ENCODE measurements at places on chromosomes 1 and 21. TPM values are rescaled to one million over a fixed set of nuclear protein-coding genes. Genes with fewer than 3 reads are reported as not detected.

GRCh38 chr1:229086686-229087085 lies 184.2 kb upstream of the RAB4A start:
- no peaks in the 10 kb centered on the region for H3K27me3 ChIP-seq
- no peak overlapping the region for H3K4me3 ChIP-seq
- peaks cover 11% of the 10 kb centered on the region for H3K4me1 ChIP-seq
- peaks cover 1% of the 10 kb centered on the region for H3K36me3 ChIP-seq

GRCh38 chr1:69737527-69738185 lies 169.9 kb downstream of the LRRC7 start:
- no peaks in the 10 kb centered on the region for H3K27me3 ChIP-seq
- peaks cover 7% of the 10 kb centered on the region for H3K36me3 ChIP-seq
- H3K4me1 ChIP-seq, result peaks cover 23% of the 10 kb centered on the region
- H3K27ac ChIP-seq, result peak overlapping the region; percentile 63

MROH9 gene
- total RNA-seq, result not detected

OR2L8 gene
- total RNA-seq, result not detected

GRCh38 chr1:14350197-14350596 lies 248.3 kb upstream of the KAZN start:
- H3K4me3 ChIP-seq, result no peak overlapping the region
- no peak for DNase-seq
- H3K4me1 ChIP-seq, result no peaks in the 10 kb centered on the region
- H3K27me3 ChIP-seq, result peaks cover 2% of the 10 kb centered on the region

DNA sequence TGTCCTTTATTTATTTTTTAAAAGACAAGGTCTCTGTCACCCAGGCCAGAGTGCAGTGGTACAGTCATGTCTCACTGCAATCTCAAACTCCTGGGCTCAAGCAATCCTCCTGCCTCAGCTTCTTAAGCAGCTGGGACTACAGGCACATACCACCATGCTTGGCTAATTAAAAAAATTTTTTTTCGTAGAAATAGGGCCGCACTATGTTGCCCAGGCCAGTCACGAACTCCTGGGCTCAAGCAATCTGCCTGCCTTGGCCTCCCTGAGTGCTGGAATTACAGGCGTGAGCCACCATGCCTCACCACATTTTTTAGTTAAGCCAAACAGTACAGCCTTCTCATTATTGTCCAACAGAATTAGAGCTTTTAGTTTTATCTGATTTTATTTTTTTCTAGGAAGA lies 7.4 kb upstream of the ADAR start:
- H3K36me3 ChIP-seq, result no peaks in the 10 kb centered on the region
- H3K4me1 ChIP-seq, result peaks cover 12% of the 10 kb centered on the region
- H3K4me3 ChIP-seq, result no peak overlapping the region
- no peaks in the 10 kb centered on the region for H3K27me3 ChIP-seq
- H3K27ac ChIP-seq, result no peak overlapping the region

UMODL1 gene
- total RNA-seq, result not detected

DNA sequence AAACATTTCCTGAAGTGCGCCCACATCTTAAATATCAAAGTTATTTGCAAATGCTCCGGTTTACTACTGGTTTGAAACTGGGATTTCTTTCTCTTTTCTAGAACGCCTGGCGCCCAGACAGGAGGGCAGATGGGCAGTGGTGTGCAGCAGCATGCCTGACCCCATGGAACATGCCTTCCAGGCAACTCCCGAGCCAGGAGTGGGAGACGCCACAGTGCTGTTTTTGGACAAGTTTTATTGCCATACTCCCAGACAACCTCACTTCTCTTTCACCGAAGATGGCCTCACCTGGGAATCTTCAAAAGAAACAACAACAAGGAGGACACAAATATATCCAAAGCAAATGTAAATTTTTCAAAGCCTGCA lies 21.5 kb downstream of the UBE2G2 start:
- H3K4me3 ChIP-seq, result peak overlapping the region; percentile 33
- no peak for DNase-seq
- H3K27ac ChIP-seq, result peak overlapping the region; percentile 95
- peaks cover 12% of the 10 kb centered on the region for H3K36me3 ChIP-seq
- H3K27me3 ChIP-seq, result no peaks in the 10 kb centered on the region
- H3K4me1 ChIP-seq, result peaks cover 27% of the 10 kb centered on the region

CNTN2 gene
- total RNA-seq, result not detected

FAM151A gene
- total RNA-seq, result not detected

PPFIA4 gene
- 0.87 TPM for total RNA-seq

RAB42 gene
- total RNA-seq, result 2.1 TPM

DNA sequence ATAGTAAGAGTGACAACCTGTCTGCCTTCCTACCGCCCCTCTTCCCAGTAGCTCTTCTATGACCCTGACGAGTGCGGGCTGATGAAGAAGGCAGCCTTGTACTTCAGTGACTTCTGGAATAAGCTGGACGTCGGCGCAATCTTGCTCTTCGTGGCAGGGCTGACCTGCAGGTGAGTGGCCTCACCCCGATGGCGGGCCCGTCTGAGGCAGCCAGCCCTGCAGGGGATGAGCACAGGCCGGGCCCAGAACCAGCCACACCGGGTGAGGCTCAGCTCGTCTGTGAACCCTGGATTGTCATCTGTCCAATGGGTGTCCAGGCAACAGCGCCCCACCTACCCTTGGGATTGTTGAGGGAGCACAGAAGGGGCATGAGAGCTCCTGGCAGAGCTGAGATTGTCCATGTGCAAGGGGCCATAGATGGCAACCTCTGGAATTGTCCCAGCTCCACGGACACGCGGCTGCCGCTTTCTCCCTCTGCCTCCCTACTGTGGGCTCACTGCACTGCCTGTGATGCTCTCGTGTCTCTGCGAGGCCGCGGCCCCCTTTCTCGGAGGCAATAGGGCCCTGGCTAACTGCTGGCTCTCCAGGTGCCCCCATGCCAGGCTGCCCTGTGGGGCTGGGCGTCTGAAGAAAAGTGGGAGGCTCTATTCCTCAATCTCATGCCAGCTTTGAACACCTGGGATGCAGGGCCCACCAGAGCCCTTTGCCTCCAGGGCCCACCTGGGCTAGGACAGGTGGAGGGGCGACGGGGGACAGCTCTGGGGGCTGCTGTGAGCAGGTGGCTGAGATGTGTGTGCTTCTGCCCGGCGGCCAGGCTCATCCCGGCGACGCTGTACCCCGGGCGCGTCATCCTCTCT lies 50.0 kb upstream of the LRRC3 start:
- H3K4me3 ChIP-seq, result no peak overlapping the region
- H3K36me3 ChIP-seq, result peaks cover 2% of the 10 kb centered on the region
- peaks cover 3% of the 10 kb centered on the region for H3K27me3 ChIP-seq
- no peaks in the 10 kb centered on the region for H3K4me1 ChIP-seq

BEND5 gene
- total RNA-seq, result 23.9 TPM

PTGFR gene
- not detected for total RNA-seq

FCAMR gene
- total RNA-seq, result not detected

DNA sequence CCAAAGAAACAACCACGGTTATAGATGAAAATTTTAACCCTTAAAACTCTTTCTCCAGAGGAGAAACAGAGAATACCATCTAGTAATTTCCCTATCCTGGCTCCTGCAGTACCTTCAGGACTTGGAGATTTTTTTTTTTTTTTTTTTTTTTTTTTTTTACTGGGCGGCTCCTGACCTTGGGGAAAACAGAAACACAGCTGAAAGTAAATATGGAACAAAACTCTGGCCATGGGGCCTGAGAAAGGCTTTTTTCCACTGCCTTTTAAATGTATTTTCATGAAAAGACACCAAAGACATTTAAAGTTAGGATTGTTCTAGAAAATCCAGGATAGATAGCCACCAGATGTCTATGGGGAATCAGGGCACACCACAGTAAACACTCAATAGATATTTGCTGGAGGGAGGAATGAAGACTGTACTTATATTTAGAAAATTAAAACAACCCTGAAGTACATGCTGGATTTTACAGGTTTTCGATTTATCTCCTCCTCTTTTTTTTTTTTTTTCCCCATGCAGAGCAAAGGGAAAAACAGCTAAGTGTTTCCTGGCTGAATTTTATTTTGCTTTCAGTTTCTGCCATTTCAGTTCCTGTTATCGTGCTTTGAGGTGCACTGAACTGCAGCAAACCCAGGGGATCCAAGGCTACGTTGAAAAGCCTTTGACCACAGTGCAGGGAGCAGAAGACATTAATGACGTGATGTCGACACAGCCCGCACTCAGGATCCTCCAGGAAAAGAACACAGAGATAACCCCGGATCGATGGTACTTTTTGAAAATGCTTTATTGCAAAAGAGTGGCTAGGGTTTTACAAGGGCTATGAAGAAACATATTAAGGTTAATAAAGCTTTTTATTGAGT lies 35.7 kb upstream of the CNN3 start:
- no peak for DNase-seq
- no peaks in the 10 kb centered on the region for H3K27me3 ChIP-seq
- no peak overlapping the region for H3K4me3 ChIP-seq
- H3K27ac ChIP-seq, result peak overlapping the region; percentile 5
- no peaks in the 10 kb centered on the region for H3K36me3 ChIP-seq

CA6 gene
- not detected for total RNA-seq

TSPEAR gene
- not detected for total RNA-seq

TRAF5 gene
- total RNA-seq, result 4.5 TPM

DNA sequence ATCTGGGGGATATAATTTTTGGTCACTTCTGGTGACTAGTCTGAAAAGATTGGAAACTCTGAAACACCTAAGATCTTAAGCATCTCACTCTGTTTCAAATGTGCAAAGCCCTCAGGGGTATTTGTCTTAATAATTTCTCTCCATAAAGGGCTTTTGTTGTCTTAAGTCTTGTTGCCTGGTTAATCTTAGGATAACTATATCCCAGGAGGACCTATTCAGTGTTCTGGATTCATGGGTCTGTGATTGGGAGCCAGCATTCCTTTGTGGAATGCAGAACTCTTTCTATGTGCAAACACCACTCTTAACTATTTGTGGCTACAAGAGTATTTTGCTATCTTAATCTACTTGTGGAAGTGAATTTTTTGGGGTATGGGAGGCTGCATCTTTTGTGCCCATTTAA lies 1573.0 kb upstream of the PRMT6 start:
- DNase-seq, result no peak
- H3K27me3 ChIP-seq, result no peaks in the 10 kb centered on the region

- H3K27ac ChIP-seq, result no peak overlapping the region
- no peaks in the 10 kb centered on the region for H3K27me3 ChIP-seq
- DNase-seq, result no peak
These were observed 7.9 kb downstream of the S100A10 start for GRCh38 chr1:151985768-151986167.

GRCh38 chr1:227896710-227897655 lies 50.7 kb downstream of the WNT9A start:
- no peaks in the 10 kb centered on the region for H3K36me3 ChIP-seq
- no peak for DNase-seq
- H3K4me1 ChIP-seq, result peaks cover 1% of the 10 kb centered on the region
- H3K4me3 ChIP-seq, result no peak overlapping the region

- H3K4me1 ChIP-seq, result no peaks in the 10 kb centered on the region
- no peak for DNase-seq
- H3K4me3 ChIP-seq, result no peak overlapping the region
- H3K27ac ChIP-seq, result no peak overlapping the region
These were observed 177.6 kb upstream of the OLFM3 start for GRCh38 chr1:102174259-102174863.

DNA sequence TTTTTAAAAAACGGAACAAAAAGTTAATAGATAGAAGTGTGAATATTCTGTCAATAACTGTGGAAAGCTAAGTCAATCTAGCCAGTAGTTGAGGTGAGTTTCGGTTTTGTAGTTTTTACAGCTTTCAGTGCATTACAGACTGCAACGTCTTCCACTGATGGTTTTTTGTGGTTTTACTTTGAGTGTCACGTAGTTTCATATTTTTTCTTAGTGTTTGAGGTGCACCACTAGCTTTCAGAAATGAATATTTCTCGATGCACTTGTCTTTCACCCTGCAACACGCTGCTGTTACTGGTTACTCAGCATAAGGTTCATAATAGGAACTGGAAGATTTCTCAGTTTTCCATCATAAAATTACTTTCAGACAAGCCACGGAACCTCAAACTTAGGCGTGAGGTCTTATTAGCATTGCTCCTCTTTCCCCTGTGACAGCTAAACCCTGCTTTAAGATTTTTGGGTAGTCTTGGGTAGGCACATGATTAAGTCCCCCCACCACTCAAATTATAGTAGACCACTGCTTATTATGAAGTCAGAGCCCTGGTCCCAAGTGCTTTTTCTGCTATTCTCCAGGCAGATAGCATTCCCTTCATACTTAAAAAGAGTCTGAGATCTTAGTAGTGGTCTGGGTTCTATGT lies 1412.7 kb downstream of the KCNT2 start:
- no peak overlapping the region for H3K27ac ChIP-seq
- H3K27me3 ChIP-seq, result no peaks in the 10 kb centered on the region
- no peaks in the 10 kb centered on the region for H3K36me3 ChIP-seq
- H3K4me3 ChIP-seq, result no peak overlapping the region
- DNase-seq, result no peak

- no peak for DNase-seq
- H3K36me3 ChIP-seq, result peaks cover 5% of the 10 kb centered on the region
- H3K4me3 ChIP-seq, result no peak overlapping the region
These were observed 68.5 kb downstream of the TMEM200B start for GRCh38 chr1:29055160-29055559.

LAMC2 gene
- 4.5 TPM for total RNA-seq

- no peaks in the 10 kb centered on the region for H3K4me1 ChIP-seq
- no peak overlapping the region for H3K4me3 ChIP-seq
- no peak overlapping the region for H3K27ac ChIP-seq
- no peaks in the 10 kb centered on the region for H3K27me3 ChIP-seq
- peaks cover 52% of the 10 kb centered on the region for H3K36me3 ChIP-seq
- no peak for DNase-seq
These were observed 16.7 kb downstream of the KDM4A start for GRCh38 chr1:43666608-43667007.

GRCh38 chr21:42809577-42810475 lies 69.5 kb downstream of the WDR4 start:
- no peak overlapping the region for H3K4me3 ChIP-seq
- no peaks in the 10 kb centered on the region for H3K36me3 ChIP-seq
- DNase-seq, result no peak
- peaks cover 6% of the 10 kb centered on the region for H3K27me3 ChIP-seq

BSND gene
- not detected for total RNA-seq

GRCh38 chr1:66342707-66343106 lies 191.2 kb upstream of the SGIP1 start:
- no peak overlapping the region for H3K4me3 ChIP-seq
- H3K36me3 ChIP-seq, result no peaks in the 10 kb centered on the region
- DNase-seq, result no peak
- H3K4me1 ChIP-seq, result no peaks in the 10 kb centered on the region
- H3K27ac ChIP-seq, result no peak overlapping the region

LGR6 gene
- total RNA-seq, result 0.47 TPM

C1orf210 gene
- 34.3 TPM for total RNA-seq

OPTC gene
- total RNA-seq, result not detected

All from progenitor cell of endocrine pancreas (in vitro differentiated cells).